Foreskin keratinocyte (primary cell): ENCODE measurements at places on chromosomes 3 and 15.

- DNase-seq, result no peak
These were observed 237.9 kb downstream of the OCA2 start for GRCh38 chr15:27861171-27861570.

- no peak for DNase-seq
These were observed 1217.6 kb upstream of the ALCAM start for GRCh38 chr3:104149154-104149553.

GRCh38 chr3:43048470-43048869, 57.4 kb downstream of the POMGNT2 start:
- no peak for DNase-seq

- DNase-seq, result no peak
These were observed 6.4 kb upstream of the FAM219B start for GRCh38 chr15:74913041-74913440.

DNA sequence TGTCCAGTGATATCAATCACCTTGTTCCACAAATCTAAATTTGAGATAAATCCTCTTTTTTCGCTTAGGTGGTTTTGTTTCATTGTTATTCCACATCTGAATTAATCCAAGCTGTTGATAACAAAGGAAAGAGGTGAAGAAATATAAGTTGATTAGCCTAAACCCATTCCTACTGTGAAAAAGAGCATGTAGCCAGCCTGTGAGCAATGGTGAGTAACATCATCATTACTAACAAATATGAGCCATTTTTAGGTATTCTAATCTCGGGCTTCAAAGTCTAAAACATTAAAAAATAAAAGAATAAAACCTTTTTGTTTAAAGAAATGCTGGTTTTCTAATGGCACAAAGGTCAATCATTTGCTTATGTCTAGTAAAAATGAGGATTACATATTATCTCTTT, 52.1 kb upstream of the P3H2 start:
- DNase-seq, result peak; percentile 50

GRCh38 chr3:134600206-134600605, 50.6 kb downstream of the KY start:
- DNase-seq, result no peak
